ENCODE measurements at places on chromosomes 7 and 10.

DNA sequence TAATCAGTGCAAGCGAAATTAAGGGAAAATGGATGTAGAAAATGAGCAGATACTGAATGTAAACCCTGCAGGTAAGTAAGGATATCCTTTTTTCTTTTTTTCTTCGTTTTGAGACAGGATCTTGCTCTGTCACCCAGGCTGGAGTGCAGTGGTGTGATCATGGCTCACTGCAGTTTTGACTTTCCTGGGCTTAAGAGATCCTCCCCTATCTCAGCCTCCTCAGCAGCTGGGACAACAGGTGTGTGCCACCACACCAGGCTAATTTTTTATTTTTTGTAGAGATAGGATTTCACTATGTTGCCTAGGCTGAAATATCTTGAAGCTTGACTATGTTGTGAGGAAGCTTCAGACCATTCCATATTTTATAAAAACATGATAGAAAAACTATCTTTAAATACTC, 4.3 kb downstream of the PDCD4 start:
- DNase-seq, result no peak

DNA sequence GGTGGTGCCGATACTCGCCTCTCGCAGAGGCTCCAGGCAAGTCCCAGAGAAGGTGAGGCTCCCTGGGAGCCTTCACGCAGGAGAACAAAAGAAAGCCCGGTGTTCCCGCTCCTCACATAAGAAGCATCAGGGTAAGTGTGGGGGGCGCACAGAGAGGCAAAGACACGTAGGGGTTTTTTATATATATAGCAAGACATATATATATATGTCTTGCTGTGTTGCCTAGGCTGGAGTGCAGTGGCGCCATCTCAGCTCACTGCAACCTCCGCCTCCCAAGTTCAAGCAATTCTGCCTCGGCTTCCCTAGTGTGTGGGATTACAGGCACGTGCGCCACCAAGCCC, 61.3 kb downstream of the PDIA4 start:
- DNase-seq, result no peak

DNA sequence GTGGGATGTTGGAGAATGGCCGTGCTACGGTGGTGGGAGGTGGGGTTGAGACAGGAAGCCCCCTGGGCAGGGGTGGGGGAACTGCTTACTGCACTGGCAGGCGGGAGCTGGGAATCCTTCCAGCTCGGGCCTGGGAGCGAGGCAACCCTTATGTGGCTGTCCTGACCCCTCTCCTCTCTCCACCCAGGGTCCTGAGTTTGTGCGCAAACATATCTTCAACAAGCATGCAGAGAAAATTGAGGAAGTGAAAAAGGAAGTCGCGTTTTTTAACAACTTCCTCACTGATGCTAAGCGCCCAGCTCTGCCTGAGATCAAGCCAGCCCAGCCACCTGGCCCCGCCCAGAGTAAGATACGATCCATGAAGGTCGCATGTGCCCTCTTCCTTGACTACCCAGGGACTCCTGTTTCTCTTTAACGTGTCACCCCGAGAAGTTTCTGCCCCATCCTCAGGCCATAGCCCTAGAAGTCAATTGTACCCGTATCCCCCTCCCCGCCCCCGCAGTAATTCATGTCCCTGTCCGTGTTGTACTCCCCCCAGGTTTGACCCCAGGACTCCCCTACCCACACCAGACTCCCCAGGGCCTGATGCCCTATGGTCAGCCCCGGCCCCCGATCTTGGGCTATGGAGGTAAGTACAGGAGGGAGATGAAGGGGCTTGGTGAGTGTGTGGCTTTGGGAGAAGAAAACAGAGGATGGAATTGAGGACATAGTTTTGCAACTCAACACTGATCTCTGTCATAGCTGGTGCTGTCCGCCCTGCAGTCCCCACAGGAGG, 1.8 kb downstream of the UFSP1 start:
- no peak for DNase-seq

DNA sequence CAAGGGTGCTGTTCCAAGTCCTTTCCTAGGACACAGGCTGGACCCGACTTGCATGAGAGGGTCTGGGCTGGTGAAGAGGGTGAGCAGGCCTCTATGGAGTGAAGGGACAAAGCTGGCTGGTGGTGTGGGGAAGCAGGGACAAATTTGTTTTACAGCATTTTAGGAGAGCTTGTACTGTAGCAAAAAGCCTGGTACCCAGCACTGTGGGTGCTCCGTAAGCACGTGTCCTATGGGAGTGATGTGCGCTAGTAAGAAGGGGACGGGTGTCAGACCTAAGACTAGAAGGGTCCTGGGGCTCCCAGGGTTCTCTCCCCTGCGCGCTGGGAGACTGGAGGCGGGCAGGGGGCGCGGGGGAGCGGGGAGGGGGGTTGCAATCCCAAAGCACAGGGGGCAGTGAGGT, 391 bp downstream of the NOBOX start:
- no peak for DNase-seq

DNA sequence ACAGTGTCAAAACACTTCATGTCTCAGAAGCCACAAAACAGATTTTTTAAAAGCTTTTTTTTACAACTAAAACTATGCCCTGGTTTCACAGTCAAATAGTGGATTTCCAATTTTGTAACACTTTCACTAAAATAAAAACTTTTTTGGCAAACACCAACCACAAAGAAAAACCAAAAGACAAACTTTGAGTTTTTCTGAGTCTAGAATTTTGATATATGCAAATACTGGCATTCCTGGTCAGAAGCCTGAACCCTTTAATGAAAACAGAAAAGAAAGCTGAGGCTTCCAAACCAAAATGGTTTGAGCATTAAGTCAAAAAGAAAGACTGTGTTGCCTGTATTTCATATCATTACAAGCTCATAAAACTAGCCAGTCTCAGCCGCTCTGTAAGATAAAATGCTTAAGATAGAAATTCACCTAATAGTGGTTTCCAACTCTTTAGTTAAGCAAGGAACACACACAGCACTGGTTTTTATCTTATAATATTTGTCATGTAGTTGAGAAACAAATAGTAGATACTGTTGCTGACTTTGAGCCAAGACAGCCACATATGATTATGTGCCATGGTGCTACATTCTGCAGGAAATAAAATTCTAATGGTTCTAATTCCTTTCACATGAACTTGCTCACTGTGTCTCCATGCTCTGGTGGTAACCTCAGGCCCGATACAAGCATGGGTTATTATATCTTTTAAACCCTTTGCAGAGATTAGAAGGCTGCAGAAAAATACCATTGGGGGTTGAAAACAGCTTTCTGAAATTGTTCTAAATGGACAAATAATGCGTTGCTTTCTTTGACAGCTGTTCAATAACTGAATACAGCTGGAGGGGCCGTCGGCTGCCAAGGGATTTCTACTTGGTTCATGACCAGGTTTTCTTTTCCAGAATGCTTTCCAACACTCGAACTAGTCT, 49.4 kb downstream of the FAM171A1 start:
- no peak for DNase-seq

DNA sequence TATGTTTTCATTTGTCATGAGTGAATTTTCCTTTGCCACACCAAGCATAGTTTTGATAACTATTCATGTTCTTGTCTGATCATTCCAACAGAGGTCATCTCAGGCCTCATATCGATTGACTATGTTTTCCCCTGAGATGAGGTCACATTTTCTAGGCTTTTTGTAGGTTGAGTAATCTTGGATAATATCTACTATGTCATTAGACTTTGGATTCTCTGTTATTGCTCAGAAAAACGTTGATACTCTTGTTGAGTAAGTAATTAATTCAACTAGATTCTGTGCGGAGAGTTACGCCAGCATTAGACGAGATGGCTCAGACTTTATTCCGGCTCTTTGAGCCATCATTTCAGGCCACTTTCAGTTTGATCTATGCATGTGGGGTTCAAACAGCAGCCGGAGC, 57.7 kb downstream of the KLF6 start:
- DNase-seq, result no peak

DNA sequence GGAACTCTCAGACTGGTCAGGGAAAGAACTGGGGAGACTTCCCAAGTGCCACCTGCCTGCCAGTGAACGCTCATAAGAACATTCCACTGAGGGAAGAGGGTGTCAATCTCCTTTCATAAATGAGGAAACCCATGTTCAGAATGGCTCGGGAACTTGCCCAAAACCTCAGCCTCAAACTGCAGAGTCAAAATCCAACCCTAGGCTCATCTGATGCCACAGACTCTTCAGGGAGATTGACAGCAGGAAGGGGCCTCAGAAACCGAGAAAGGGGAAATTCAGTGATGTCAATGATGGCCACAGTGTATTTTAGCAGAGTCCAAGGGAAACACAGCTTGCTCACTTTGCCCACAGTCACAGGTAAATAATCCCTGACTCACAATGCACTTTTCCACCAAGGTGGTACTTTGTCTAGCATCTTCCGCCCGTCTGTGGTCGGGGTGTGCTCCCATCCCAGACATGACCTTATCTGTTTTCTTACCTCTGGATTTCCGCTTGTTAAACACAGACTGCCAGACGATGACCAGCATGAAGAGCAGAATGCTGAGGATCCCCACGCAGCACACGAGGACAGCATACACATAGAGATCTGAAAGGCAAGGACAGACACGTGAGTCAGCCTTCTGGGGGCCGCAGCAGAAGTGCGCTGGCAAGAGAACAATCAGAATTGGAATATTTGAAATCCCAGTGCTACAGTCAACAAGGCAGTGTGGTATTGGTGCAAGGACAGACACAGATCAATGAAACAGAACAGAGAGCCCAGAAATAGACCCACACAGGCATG, 38.4 kb downstream of the VSTM4 start:
- no peak for DNase-seq

- DNase-seq, result peak; percentile 47
These were observed 57.8 kb upstream of the RAB18 start for GRCh38 chr10:27446091-27446918.

DNA sequence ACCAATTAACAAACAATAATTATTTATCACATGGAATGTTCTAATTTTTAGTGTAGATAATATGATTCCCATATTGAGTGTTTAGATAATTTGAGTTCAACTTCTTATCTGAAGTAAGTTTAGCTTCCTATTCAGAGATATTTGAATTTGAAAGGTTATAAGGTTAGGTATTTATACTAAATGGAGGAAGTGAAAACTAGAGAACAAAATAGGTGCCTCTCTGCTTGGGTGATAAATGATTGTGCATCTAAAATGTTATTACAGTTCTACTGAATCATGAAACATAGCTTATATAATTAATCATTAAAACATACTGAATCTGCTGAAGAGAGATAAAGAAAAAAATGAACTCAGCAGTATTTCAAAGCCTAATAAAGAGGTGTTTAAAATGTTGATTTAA, 1174.3 kb downstream of the XPNPEP1 start:
- no peak for DNase-seq

GRCh38 chr7:44387389-44387788, 62.0 kb upstream of the CAMK2B start:
- DNase-seq, result no peak

- DNase-seq, result no peak
These were observed 179.1 kb downstream of the TCF7L2 start for GRCh38 chr10:113129117-113129516.

DNA sequence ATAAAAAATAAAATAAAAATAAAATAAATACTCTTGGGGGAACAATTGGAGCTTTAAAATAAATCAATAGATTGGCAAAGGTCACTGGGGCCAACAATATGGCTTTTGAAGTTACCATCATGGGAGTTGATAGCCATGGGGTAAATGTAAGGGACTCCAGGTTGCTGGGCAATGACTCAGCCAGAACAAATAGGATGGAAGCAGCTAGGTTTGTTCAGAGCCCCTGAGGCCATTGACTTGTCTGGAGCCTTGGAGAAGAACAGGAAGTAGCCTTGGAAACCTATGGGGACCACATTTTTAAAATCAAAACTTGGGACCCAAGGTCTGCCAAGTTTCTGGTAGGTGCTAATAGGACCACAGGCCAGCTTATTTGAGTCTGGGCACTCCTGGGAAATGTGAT, 20.2 kb upstream of the FRA10AC1 start:
- DNase-seq, result no peak

DNA sequence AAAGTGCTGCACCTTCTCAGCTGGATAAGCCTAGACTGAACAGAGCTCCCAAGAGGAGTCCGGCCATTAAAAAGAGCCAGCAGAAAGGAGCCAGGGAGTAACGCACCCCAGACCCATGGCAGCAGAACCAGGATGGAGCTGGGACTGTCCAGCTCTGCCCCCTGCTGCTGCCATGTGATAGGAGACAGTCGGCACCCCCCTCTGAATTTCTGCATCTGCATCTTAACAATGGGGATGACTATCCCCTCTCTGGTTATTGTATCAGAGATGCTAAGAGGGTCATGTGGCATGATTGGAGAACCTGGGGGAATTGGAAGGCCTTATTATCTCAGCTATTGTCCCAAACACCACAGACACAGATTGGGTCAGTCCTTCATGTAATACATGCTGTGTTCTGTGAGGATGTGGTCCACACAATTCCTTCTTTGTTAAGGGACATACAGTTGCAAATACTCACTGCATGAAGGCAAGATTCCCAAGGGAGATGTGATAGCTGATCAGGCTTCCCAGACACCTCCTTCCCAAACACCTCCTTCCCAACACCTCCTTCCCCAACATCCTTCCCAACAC, 29.3 kb downstream of the PLEKHS1 start:
- peak; percentile 82 for DNase-seq

DNA sequence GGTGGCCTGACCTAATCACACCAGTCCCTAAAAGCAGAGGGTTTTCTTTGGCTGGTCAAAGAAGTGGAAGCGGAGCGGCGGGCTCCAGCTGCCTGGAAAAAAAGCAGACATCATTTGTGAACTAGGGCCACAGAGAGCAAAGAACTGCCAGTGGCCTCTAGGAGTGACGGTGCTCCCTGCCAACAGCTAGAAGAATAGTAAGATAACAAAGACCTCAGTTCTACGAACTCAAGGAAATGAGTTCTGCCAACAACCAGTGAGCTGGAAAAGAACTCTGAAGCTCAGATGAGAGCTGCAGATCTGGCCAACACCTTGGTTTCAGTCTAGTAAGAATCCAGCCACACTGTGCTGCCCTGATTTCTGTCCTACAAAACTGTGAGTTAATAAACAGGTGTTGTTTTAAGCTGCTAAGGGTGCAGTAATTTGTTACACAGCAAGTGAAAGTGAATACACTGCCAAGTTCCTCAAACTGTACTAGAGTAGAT, 178.0 kb downstream of the SRPK2 start:
- DNase-seq, result peak; percentile 63

Measured in hippocampal formation (tissue), 2 donors.